ENCODE measurements at places on chromosomes 12 and 14.
A peak's percentile ranks its signal among the peaks of the same experiment; 100 is the strongest.

DNA sequence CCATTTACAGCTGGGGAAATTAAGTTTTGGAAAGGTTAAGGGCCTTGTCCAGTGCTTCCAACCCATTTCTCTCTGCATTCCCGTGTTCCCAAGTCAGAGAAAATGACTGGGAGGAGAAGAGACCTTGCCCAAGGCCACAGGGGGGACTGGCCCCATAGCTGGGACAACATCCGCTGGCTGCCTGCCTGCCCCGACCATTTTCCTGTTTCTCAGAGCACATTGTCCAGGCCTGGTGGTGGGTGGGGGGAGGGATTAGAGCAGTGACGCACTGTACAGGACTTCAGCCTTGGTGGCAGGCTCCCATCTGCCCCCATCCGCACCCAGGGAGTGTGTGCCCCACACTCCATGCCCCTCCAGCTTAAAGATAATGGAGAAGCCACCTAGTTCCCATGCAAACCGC lies 27.7 kb downstream of the DIO3 start:
- no peak for DNase-seq

DNA sequence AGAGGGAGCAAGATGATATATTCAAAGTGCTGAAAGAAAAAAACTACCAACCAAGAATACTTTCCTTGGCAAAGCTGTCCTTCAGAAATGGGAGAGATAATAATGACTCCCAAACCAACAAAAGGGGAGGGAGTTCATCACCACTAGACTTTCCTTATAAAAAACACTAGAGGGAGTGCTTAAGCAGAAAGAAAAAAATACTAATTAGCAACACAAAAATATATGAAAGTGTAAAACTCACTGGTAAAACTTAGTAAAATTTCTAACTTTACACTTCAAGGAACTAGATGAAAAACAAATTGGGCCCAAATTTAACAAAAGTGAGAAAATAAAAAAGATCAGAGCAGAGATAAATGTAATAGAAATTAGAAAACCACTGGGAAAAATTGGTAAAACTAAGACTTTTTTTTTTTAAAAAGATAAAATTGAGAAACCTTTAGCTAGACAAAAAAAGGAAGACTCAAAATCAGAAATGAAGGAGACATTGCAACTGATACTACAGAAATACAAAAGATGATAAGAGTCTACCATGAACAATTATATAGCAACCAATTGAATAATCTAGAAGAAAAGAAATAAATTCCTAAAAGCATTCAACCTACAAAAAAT lies 60.4 kb upstream of the FAR2 start:
- DNase-seq, result peak; percentile 25

- DNase-seq, result no peak
Measured at GRCh38 chr14:98958632-98959031, 313.4 kb downstream of the BCL11B start.

GRCh38 chr12:113439606-113440030 lies 17.4 kb downstream of the SDSL start:
- DNase-seq, result peak; percentile 65

DNA sequence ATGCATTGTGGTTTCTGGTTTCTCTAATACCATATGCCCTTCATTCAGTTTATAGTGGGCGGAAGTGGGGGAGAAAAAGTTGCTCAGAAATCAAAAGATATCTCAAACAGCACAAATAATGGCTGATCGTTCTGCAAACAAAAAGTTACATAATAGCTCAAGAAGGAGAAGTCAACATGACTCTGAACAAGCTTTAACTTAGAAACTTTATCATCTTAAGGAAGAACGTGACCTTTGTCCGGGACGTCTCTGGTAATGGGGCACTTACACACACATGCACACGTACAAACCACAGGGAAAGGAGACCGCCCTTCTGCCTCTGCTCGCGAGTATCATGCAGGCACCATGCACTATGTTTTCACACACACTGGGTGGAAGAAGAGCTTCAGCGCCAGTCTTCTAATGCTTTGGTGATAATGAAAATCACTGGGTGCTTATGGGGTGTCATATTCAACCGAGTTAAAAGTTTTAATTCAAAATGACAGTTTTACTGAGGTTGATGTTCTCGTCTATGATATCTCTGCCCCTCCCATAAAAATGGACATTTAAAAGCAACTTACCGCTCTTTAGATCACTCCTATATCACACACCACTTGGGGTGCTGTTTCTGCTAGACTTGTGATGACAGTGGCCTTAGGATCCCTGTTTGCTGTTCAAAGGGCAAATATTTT lies 4.7 kb downstream of the FOS start:
- DNase-seq, result no peak
